ENCODE measurements at places on chromosomes 5 and 9.

DNA sequence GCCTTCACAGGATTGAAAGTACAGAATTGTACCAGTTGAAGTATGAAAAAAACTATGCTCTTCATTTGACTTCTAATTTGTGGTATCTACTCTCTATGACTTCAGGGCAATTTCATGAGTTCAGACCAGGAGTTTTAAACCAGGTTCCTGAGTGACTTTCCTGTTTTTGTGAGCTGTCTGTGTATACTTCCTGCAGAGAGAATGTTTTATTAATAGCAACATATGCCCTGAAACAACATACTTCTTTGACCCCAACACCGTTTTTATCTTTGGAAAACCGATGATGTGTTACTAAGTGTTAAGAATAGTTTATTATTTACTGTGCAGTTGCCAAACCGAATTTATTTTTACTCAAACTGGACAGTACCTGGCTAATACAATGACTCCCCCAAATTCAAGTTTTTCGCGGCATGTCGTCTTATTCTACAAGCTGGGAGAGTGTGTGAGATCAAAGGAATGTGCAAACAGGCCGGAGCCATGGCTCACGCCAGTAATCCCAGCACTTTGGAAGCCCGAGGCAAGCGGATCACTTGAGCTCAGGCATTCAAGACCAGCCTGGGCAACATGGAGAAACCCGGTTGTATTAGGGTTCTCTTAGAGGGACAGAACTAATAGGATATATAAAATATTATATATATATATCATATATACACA is 58.7 kb upstream of the ERBIN start:
- DNase-seq = no peak

GRCh38 chr9:12774861-12775678 is at the start of gene LURAP1L:
Gene LURAP1L (plus strand): TSS chr9:12775020. CDS start chr9:12775716, 696 bp downstream.
- no peak for DNase-seq

- DNase-seq = no peak
Measured at GRCh38 chr9:109914280-109915027, 134.5 kb downstream of the PALM2AKAP2 start.

GRCh38 chr9:132984202-132985070 is 5.9 kb downstream of the GFI1B start:
- no peak for DNase-seq

GRCh38 chr9:105255421-105255820 is 11.0 kb downstream of the SLC44A1 start:
- DNase-seq = no peak

DNA sequence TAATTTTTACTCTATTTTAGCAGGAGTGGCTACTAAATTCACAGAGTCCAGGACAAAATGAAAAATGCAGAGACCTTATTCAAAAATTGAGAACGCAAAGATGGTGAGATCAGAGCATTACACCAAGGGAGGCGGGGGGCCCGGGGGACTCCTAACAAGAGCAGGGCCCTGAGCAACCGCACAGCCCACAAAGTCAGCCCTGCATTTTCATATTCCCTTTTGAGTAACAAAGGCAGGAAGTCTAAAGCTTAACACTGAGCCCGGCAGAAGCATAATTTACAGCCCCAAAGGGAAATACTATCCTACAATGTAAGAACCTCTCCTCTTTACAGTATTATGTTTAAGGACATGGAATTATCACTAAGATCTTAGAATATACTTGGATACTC is 69.4 kb downstream of the TLE1 start:
- DNase-seq = no peak

GRCh38 chr5:149113669-149114068 is 27.6 kb upstream of the ABLIM3 start:
- no peak for DNase-seq

DNA sequence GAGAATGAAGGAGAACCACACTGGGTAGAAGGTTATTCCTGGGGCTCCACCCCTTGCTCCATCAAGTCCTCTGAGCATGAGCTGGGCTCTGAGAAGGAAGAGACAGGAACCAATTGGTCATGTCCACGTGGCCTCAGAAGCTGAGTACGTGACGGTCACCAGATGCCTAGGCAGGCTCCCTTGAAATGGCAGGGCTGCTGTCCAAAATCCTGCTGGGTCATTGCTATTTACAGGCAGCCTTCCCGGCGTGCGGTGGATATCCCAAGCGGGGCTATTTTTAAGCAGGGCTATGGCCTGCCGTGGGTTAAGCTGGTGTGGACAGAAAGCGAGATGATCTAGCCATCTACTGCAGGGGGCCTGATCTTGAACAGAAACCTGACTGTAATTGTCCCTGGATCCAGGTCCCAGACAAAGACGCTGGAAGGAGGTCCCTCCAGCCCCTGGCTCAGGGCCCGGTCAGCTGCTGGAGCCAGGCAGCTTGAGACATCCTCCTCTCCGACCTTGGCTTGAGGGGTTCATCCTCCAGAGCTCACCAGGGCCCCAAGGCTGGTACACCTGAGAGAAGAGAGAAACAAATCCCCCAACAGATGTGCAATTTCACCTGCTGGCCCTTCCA is 550 bp upstream of the CKMT2 start:
- no peak for DNase-seq

DNA sequence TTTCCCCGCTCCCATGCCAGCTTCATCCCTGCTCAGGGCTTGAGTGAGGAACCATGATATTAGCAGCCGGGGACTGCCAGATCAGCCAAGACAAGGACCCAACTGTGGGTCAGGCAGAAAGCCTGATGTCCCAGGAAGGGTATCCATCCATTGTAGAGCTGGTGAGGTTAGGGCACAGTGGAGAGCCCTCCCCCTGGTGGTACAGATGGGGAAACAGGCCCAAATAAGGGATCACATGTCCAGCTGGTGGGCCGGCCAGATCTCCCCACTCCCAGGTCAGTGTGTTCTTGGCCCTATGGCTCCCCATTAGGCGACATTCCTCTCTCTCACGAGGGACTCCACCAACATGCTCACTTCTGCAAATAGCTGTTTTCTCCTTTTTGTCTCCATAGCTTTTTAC is 9.0 kb downstream of the CDX1 start:
- no peak for DNase-seq

DNA sequence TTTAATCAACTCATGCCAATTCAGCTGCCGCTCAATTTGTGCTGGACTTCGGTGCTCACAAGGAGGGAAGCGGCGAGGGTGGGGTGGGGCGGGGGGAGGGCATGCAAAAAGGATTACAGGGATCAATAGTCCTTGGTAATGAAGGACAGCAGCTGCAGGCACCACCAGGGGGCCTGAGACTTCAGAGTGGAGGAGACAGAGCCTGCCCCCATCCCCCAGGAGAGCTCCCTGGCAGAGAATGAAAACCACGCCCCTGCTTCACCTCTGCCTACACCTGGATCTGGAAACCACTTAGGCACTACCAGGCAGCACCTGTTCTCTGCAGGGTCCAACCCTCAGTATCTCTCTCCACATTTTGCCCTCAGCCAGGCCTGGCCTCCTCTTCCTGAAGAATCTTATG is 155.6 kb downstream of the TRIM32 start:
- no peak for DNase-seq

DNA sequence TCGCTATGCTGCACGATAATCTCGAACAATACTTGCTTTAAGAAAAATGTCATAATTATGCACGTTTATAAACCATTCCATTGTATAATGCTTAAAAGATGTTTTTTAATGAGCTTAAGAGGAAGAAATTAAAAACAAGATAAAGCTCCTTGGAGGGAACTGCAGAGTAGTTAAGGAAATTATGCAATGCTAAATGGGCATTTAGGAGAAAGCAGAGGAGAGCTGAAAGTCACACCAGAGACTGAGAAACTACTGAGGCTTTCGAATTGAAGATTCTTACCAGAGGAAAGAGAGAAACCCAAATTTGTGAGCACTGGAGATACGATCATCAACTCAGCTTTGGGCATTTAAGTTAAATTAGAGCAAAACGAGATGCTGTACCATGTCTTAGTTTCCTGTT is 119.4 kb downstream of the CDH10 start:
- no peak for DNase-seq

DNA sequence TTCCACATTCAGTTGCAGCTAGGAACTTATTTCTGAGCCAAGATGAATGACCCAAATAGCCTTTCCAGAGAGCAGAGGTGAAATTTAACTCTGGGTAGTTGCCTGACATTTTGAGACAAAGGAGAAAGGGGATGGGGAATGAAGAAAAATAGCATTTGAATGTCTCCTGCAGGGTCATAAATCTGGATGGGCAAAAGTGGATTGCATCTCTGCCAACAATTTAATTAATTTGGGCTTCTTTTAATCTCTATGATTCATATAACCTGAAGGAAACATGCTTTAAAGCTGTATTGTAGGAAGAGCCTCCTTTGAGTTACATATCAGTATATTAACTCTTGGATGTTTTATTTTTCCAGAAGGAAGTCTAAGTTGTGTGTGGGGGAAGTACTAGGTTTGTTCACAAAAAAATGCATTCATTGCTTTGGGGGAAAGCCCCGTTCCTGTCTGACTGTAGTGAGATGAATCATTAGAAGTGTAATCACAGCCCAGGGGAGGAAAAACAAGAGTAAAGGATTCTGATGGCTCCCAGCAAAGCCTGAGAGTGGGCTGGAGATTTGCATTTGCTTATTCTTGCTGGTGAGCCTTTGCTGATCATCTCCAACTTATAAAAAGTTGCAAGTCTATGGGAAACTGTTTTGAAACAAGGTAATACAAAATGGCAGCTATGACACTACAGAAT is 133.0 kb upstream of the IQGAP2 start:
- no peak for DNase-seq

DNA sequence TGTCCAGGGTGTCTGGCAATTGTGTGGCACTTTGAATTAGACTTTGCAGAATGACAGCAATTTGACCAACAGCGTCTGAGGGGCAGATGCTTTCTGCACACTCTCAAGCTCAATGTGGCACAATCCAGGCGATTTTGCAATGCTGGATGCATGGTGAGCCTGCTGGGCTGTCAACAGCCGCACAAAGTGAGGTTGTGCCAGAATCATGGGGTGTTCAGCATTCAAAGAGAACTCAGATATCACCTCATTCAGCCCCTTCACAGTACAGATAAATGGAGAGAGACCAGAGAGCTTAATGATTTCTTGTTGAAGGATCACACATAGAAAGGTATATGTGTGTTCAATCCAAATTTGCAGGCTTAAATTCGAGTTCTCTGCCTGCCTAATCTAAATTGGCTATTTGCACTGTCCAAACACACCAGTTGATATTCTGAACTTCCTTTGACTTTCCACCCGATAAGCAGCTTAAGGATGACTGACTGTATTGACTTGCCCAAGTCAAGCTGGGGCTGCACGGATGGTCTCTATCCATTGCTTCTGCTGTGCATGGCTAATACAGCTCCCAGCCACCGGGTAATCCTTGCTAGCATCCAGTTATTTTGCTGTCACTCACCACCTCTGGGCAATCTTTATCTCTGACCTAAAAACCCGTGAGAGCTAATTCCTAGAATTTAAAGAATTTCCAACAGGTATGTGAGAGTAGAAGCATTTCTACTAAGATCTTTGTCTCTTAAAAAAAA is 157.9 kb upstream of the TAS2R1 start:
- no peak for DNase-seq

DNA sequence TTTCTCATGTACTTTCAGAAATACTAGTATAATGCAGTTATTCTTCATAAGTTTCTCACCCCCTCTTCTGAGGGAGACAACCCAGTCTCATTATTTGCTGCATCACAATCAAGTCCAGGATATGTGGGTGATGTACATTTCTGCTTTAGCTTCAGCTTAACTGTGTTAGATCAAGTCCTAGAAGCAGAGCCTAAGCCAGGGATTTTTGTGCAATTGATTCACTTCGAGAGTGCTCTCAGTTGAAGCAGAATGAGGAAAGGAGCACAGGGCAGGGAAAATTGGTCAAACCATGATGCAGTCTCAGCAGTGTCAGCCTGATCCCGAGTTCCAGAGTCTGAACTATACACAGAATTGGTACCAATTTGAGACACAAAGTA is 15.1 kb downstream of the HNRNPK start:
- DNase-seq = no peak

DNA sequence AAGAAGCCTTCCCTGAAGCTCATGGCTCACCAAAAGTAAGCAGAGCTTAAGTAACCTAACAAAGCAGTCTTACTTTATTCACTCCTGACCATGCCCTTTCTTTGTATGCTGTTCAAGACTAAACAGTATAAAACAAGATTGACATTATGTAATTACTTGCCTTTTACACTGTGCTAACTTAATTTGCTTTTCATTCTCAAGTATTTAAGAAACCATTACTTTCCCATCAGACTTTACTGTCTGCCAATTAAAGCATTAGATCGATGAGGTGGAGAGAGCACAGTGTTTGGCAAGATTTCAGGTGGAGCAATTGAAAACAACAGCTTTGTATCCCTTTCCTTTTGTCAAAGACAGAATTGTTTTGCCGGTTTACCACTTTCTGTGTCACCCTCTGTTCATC is 98.2 kb downstream of the RORB start:
- DNase-seq = no peak

DNA sequence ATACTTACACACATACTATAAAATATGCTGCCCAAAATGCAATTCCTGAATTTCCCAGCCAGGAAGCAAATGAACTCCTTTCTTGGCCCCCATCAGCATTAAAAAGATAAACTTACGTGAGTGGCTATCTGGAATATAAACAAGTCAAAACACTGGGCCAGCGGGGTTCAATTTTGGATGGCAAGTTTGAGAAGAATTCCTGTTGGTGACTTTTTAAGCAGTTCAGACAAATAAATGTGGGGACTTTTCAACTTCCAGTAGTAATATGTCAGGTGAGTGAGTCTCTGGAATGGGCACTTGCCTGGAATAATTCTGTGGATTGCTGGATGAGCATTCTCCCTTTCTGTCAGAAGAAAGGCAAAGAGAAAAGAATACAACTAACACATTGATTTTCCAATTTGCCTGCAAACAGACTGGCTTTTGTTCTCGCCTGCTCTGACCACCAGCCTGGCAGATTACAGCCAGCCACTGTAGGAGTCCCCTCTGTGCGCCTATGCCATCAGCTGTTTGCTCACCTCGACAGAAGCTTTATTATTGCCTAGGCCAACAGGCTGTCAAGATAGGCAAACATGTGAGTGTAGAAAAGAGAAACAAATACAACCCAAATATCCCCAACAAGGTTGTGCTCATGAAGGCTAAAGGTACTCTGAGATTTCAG is 78.6 kb downstream of the MRPS27 start:
- DNase-seq = no peak

GRCh38 chr9:115548609-115549260 is 430.8 kb upstream of the TNC start:
- no peak for DNase-seq

DNA sequence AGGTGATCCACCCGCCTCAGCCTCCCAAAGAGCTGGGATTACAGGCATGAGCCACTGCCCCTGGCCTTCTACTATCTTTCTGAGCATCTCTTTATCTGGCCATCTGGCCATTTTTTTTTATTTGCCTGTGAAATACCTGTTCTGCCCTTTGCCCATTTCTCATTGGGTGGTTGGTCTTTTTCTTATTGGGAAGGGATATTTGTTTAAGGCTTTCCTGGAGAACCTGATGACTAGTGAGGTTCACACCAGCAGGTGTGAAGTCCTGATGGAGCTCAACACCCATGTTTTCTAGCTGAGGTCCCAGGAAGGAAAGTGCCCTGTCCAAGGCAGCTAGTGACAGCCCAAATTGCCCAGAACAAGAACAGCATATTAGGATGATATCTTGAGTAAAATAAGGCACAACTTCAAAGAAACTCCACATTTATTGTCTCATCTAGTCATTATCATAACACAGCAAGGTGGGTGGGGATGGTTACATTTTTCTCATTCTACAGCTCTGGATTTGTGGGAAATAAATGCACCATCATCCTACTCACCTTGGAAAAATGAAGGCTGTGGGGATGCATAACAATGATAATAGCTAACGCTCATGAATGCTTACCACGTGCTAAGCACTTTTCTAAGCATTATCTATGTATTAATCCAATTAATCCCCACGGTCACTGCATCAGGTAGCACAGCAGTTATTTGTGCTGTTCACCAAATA is 20.3 kb downstream of the SLC36A3 start:
- DNase-seq = no peak

- DNase-seq = no peak
Measured at GRCh38 chr5:164435576-164435975, 930.2 kb downstream of the MAT2B start.
